ENCODE measurements at places on chromosomes 2 and 18. TPM values are rescaled to one million over a fixed set of nuclear protein-coding genes. Genes with fewer than 3 reads are reported as not detected.

The CDK15 gene
- not detected for total RNA-seq

The CAVIN2 gene
- total RNA-seq: 2.5 TPM

GRCh38 chr2:130327703-130328527 is 14.8 kb upstream of the IMP4 start:
- DNase-seq: peak; percentile 26

DNA sequence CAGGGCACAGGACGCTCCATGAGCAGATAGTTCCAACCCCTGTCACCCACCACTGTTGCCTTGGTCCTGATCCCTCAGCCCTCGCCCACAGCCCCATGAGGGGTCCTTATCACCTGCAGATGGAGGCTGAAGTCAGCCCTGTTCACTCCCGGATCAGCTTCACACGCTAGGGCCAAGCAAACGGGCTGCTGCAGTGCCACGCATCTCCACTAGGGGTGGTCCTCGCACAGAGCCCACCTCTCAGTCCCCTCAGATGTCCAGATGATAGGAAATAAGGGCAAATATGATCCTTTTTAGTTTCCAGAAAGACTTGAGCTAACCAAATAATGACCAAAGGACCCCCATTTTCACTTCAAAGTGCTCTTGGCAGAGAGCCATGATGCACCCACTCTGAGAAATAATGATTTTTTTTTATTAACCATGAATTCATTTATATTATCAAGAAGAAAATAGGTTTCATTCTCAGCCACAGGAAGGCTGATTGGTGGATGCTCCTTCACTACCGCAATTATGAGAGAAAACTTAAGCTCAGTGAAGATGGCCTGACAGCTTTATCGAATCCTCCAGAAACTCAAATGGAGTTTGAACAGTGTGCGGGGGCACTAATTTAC is 71.9 kb upstream of the KLHL29 start:
- peak; percentile 12 for DNase-seq

- no peak for DNase-seq
Measured at GRCh38 chr2:134278553-134278952, 24.7 kb downstream of the MGAT5 start.

DNA sequence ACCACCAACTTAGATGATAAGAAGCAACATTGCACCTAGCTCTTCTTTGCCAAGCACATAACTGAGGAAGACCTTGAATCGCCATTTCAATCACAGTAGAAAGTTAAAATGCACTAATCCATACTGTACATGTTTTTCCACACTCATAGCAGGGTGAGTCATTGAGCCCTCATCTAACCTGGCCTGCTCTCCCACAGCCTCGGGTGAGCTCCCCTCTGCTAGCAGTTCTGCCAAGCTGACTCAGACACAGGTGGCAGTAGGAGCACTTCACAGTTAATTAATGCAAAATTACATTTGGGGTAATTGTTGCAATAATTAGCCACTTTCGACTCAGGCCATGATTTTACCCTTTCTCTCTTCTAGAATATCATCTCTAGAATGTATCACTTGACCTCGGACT is 1632.8 kb upstream of the CELF4 start:
- no peak for DNase-seq

GRCh38 chr2:240399419-240400324 is 35.8 kb upstream of the GPC1 start:
- no peak for DNase-seq

DNA sequence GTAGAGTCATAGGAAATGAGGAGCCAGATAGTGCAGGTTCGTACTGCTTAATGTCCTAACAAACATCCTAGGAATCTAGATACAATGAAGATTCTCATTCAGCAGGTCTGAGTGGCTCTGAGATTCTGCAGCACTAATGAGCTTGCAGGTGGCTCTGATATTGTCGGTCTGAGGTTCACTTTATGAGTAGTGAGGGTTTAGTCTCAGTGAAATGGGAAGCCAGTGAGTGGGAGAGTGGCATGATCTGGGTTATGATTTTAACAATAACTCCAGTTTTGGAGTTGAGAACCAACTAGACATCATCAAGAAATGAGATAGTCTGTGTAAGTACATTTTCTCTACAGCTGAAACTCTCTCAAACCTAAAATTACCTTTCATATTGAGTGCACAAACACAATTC is 166.8 kb upstream of the SP5 start:
- no peak for DNase-seq
